Suppressor macrophage (primary cell): ENCODE measurements at places on chromosomes 6 and 20.

GRCh38 chr20:25454153-25454900, 46.9 kb downstream of the GINS1 start:
- no peak for DNase-seq

DNA sequence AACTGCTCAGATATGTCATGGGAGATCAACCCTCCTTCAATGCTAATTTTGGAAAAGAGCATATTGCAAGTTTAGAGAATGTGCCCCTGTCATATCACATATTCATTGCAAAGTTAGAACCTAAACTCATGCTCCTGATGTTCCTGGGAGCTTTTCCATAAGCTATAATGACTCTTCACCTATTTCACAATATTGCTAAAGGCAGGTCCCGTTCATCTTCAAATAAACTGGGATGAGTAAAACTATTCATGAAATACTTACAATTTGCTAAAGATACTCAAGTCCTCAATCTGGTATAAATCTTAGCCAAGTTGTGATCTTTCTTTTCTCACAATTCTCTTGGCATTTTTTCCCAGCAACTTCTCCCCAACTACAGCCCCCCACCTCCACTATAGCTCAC, 121.7 kb upstream of the TNFAIP3 start:
- DNase-seq = no peak

- no peak for DNase-seq
Observed at GRCh38 chr6:125477844-125478243, 176.1 kb upstream of the HDDC2 start.

- DNase-seq = no peak
Observed at GRCh38 chr20:13105039-13105438, 96.3 kb downstream of the SPTLC3 start.

DNA sequence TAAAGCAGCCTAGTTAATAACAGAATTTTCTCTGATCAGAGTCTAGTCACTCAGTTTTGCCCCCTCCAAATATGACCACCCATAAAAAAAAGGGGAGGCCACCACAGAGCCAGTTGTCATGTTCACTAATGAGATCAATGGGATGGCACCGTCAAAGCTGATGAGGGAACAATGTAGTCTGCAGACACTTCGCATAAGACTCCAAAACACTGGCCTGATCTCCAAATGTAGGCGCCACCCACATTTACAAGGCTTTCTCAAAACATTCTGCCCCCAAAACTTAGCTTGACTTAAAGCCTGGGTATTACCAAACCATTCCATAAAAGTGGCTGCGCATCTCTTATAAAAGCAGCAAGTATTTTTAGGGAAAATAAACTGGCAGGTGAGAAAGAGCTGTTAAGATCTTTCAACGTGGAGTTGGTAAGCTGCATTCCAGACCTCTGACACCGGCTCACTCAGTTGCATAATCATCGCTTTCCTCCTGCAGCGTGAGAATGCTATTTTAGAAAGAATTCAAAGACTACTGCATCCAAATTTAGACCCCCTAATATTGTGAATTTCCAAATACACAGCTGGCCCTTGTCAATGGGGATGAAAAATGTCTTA, 59.3 kb downstream of the TBC1D7 start:
- no peak for DNase-seq

DNA sequence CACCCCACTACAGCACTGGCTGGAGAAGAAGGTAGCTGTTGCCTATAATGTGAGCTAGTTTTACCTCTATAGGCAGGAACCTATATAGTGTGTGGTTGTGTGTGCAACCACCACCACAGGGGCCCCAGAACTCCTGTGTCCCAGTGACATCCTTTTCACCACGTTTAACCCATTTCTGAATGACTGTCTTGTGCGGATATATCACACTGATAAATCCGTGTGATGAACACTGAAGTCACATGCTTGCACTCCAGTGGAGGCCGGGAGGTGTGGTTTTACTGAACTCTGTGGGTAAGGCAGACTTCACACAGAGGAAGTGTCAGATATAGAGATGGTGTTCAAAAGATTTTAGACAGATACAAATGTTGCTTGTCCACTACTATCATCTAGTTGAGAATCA, 32.5 kb downstream of the SDHAF4 start:
- no peak for DNase-seq

- DNase-seq = no peak
Observed at GRCh38 chr20:33900521-33901131, 89.5 kb downstream of the CHMP4B start.
